Esophagus squamous epithelium (tissue), 5 donors: ENCODE measurements at places on chromosomes 4 and X. TPM values are rescaled to one million over a fixed set of nuclear protein-coding genes. Genes with fewer than 3 reads are reported as not detected.

The STPG2 gene
- total RNA-seq = not detected

The PCGF3 gene
- 57.6 TPM for total RNA-seq

The HMX1 gene
- not detected for total RNA-seq

DNA sequence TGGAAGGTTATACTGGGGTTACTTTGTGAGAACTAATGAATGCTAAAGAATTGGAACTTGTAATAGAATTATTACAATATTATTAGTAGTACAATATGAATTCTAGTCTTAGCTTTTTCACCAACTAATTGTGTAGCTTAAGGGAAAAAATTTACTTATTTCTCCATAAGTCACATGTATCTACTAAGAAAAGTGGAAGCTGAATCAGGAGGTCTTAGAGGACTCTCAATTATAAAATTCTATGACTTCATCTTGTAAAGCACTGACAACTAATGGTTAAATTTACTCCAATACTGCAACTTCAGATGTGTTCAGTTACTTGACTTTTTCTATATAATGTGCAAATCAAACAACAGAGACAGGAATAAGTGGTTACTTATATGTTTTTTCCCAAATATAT, 899 bp upstream of the TMPRSS11D start:
- H3K4me1 ChIP-seq = peaks cover 46% of the 10 kb centered on the region
- no peak overlapping the region for H3K4me3 ChIP-seq
- H3K27ac ChIP-seq = peak overlapping the region; percentile 63

DNA sequence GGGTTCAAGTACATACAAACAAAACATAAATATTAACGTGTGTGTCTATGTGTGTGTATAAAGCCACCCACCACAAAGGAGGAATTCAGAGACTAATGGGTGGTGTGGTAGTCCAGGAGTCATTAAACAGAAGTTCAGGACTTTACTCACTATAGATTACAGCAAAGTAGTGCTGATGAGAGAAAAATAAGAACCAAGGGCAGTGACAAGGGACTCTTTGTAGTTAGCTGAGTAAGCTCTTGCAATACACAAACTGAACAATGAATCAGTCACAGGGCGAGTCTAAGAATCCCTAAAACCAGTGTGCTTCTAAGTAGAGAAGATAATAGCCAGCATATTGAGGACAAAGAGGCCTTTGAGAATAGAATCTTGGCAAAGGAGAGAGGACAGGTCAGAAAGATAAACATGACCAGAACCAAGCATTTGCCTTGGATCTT, 232.4 kb downstream of the PPP3CA start:
- H3K36me3 ChIP-seq = no peaks in the 10 kb centered on the region
- no peak overlapping the region for H3K4me3 ChIP-seq
- H3K4me1 ChIP-seq = peaks cover 26% of the 10 kb centered on the region
- H3K27ac ChIP-seq = peak overlapping the region; percentile 58
- no peaks in the 10 kb centered on the region for H3K27me3 ChIP-seq
- no peak for DNase-seq

DNA sequence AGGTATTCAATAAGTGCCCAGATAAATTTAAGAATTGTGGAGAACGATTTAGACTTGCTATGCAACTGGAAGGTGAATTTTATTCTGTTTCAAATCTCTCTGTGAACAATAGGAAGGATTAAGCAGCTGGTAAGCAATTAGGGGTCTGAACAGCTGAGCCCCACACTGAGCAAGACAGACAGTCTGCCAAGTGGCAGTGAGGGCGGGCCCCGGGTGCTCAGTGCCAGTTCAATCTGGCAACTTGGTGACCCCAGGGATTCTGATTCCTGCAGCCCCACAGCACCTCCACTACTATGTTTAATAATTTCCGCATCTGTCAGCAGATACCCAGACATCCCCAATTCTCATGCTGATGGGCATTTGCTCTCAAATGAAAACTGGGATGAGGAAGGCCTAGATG, 317.3 kb downstream of the PPP1R2C start:
- no peaks in the 10 kb centered on the region for H3K4me1 ChIP-seq
- no peak overlapping the region for H3K4me3 ChIP-seq
- no peaks in the 10 kb centered on the region for H3K36me3 ChIP-seq
- no peaks in the 10 kb centered on the region for H3K27me3 ChIP-seq
- no peak overlapping the region for H3K27ac ChIP-seq

The SPACA5 gene
- total RNA-seq = not detected

- no peaks in the 10 kb centered on the region for H3K27me3 ChIP-seq
- no peak overlapping the region for H3K27ac ChIP-seq
- no peak for DNase-seq
- peaks cover 6% of the 10 kb centered on the region for H3K4me1 ChIP-seq
- H3K36me3 ChIP-seq = no peaks in the 10 kb centered on the region
Measured at GRCh38 chr4:11049001-11049400, 364.4 kb upstream of the CLNK start.

GRCh38 chr4:140865253-140866217, 109.3 kb upstream of the TBC1D9 start:
- H3K4me3 ChIP-seq = no peak overlapping the region
- no peaks in the 10 kb centered on the region for H3K27me3 ChIP-seq
- no peak for DNase-seq
- no peak overlapping the region for H3K27ac ChIP-seq
- no peaks in the 10 kb centered on the region for H3K36me3 ChIP-seq

GRCh38 chrX:136143711-136144110, 3.6 kb upstream of the FHL1 start:
- no peaks in the 10 kb centered on the region for H3K27me3 ChIP-seq
- no peak overlapping the region for H3K27ac ChIP-seq
- H3K4me1 ChIP-seq = no peaks in the 10 kb centered on the region
- no peak for DNase-seq
- H3K4me3 ChIP-seq = no peak overlapping the region

- H3K4me1 ChIP-seq = no peaks in the 10 kb centered on the region
- no peak overlapping the region for H3K27ac ChIP-seq
- no peaks in the 10 kb centered on the region for H3K27me3 ChIP-seq
- no peaks in the 10 kb centered on the region for H3K36me3 ChIP-seq
Measured at GRCh38 chr4:123105026-123105420, 182.6 kb upstream of the NUDT6 start.

DNA sequence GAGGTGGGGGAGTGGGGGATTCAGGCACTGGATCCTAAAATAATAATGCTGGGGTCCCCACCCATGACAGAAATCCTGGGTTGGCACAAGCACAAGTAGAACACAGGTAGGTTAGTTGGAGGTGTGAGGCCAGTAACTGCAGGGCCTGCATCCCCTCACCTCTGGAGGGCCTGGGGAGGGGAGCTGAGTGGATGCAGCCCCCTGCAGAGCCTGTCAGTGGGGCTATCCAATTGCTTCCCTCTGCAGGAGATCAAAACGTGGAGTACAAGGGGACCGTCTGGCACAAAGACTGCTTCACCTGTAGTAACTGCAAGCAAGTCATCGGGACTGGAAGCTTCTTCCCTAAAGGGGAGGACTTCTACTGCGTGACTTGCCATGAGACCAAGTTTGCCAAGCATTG, 43.7 kb downstream of the MAP7D3 start:
- peaks cover 44% of the 10 kb centered on the region for H3K4me1 ChIP-seq
- DNase-seq = no peak
- H3K4me3 ChIP-seq = no peak overlapping the region
- H3K27me3 ChIP-seq = no peaks in the 10 kb centered on the region
- no peak overlapping the region for H3K27ac ChIP-seq

The MSANTD1 gene
- 0.15 TPM for total RNA-seq

DNA sequence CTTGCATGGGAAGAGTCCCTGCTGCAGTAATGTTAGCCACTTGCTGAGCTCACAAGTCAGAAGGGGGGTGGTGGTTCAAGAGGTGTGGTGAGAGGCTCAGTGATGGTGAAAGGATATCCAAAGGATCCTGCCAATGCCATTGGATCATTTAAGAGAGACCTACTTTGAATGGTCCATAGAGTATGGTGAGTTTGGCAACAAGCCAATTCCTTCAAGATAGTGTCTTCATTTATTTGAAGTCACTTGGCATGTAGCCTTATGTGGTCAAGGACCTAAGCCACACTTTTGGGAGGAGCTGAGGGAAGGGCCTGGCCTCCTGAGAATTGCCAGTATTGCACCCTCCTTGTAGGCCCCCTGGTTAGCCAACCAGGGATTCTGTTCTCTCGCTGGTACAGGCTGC, 87.9 kb downstream of the TSPAN7 start:
- no peak for DNase-seq
- no peaks in the 10 kb centered on the region for H3K36me3 ChIP-seq
- no peaks in the 10 kb centered on the region for H3K4me1 ChIP-seq
- H3K27ac ChIP-seq = no peak overlapping the region

The MID1 gene
- total RNA-seq = 18.5 TPM

The PRDM8 gene
- total RNA-seq = 0.11 TPM

The GLOD5 gene
- not detected for total RNA-seq

GRCh38 chr4:142354794-142355420, 491.2 kb downstream of the INPP4B start:
- no peaks in the 10 kb centered on the region for H3K27me3 ChIP-seq
- H3K4me3 ChIP-seq = no peak overlapping the region
- no peak overlapping the region for H3K27ac ChIP-seq
- peaks cover 13% of the 10 kb centered on the region for H3K4me1 ChIP-seq
- no peaks in the 10 kb centered on the region for H3K36me3 ChIP-seq

GRCh38 chr4:10154241-10154640, 37.6 kb upstream of the WDR1 start:
- H3K27me3 ChIP-seq = no peaks in the 10 kb centered on the region
- H3K4me3 ChIP-seq = no peak overlapping the region
- no peaks in the 10 kb centered on the region for H3K36me3 ChIP-seq
- peaks cover 12% of the 10 kb centered on the region for H3K4me1 ChIP-seq
- no peak overlapping the region for H3K27ac ChIP-seq
